ENCODE measurements at places on chromosomes 12 and 14.

- DNase-seq = no peak
Observed at GRCh38 chr14:60089221-60089620, 2.5 kb upstream of the PCNX4 start.

- no peak for DNase-seq
Observed at GRCh38 chr12:84763107-84763506, 149.5 kb downstream of the SLC6A15 start.

- no peak for DNase-seq
Observed at GRCh38 chr12:104769144-104769561, 188.9 kb downstream of the SLC41A2 start.

DNA sequence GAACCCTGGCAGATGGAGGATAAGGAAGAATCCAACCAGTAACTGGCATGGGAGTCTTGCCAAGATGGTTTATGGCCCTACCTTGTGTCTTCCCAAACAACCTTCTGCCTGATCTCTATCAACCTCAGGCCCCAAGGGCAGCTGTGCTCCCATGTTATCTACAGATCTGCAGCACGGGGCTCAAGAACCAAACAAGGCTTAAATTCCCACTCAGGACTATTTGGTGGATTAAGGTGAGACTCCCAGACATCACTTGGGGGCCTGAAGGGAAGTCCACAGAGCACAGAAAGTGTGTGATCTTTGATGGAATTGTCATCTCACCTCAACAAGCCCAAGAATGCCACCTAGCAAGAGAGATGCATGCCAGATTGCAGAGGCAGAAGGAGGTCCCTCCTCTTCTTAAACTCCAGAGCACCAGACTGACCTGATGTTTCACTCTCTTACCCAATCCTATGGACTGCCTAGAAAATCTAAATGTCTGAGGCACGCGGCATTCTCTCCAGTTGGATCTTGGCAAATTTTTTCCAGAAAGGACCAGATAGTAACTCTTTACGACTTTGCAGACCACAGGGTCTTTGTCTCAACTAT is 759.5 kb upstream of the TBX3 start:
- no peak for DNase-seq

DNA sequence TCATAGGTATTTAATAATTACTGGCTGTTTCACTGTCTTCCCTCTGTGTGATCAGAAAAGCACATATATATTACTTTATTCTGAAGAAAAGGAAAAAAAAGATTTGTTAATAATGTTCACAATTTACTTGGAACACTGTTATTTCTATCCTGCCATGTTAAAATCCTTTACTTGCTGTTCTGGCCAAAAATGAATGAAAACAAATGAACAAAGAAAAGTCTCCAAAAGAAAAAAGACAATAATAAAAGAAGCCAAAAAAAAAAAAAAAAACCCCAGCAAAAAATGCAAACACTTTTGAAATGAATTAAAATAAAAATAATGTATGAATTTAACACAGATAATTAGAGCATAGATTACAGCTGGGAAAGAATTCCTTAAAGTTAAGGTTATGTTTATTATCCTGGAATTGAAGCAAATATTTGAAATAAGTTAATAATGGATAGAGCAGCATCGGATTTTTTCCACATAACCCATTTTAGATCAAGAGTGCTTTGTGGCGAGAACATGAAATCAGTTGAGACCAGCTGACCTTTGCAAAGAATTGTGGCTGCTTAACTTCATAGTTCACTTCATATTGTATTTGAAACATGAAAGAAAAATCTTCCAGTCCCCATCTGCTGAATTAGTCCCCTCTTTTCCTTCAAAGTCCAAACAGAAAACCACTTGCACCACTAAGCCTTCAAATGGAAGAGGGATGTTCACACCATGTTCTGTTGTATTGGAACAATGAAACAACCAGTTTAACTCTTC is 444.8 kb downstream of the ADAMTS20 start:
- no peak for DNase-seq

DNA sequence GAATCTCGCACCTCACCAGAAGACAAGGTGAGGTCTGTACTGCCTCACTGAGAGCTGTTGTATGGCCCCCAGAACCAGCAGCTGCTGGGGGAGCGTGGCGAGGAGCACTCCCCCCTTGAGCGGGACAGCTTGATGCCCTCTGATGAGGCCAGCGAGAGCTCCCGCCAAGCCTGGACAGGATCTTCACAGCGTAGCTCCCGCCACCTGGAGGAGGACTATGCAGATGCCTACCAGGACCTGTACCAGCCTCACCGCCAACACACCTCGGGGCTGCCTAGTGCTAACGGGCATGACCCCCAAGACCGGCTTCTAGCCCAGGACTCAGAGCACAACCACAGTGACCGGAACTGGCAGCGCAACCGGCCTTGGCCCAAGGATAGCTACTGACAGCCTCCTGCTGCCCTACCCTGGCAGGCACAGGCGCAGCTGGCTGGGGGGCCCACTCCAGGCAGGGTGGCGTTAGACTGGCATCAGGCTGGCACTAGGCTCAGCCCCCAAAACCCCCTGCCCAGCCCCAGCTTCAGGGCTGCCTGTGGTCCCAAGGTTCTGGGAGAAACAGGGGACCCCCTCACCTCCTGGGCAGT is 9.3 kb downstream of the CACNB3 start:
- DNase-seq = no peak

GRCh38 chr12:5246196-5246595 is 185.7 kb upstream of the NTF3 start:
- no peak for DNase-seq

GRCh38 chr14:66046035-66046434 is 440.1 kb upstream of the CCDC196 start:
- DNase-seq = no peak

GRCh38 chr12:62651138-62651537 is 184.5 kb downstream of the MON2 start:
- no peak for DNase-seq

DNA sequence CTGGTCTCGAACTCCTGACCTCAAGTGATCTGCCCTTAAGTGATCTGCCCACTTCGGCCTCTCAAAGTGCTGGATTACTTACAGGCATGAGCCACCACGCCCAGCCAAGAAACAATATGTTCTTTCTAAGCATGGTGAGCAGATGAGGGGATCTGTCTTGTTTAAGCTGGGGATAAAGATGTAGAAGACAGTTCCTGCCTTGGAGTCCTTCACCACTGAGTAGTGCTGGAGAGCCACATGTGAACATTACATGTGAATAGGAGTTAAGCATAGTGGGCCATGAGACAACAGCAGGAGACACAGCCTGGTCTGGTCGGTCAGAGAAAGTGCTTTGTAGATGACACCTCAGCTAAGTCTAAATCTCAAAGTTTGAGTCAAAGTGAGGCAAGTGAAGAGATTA is 26.0 kb downstream of the TMBIM6 start:
- no peak for DNase-seq

- no peak for DNase-seq
Observed at GRCh38 chr12:89357297-89357730, 5.0 kb upstream of the DUSP6 start.

GRCh38 chr12:62861586-62861985 is 73.4 kb downstream of the PPM1H start:
- no peak for DNase-seq

Measured in immature natural killer cell (primary cell).